ENCODE measurements at places on chromosomes 4 and X. TPM values are rescaled to one million over a fixed set of nuclear protein-coding genes. Genes with fewer than 3 reads are reported as not detected.
A peak's percentile ranks its signal among the peaks of the same experiment; 100 is the strongest.

Gene F8A3
- total RNA-seq: not detected

Gene DCX
- total RNA-seq: not detected

Gene ADGRL3
- total RNA-seq: not detected

Gene VCX2
- not detected for total RNA-seq

Gene GIMD1
- total RNA-seq: not detected

Gene HHIP
- not detected for total RNA-seq

Gene TMSB15B
- total RNA-seq: 8.1 TPM

Gene TRIML2
- not detected for total RNA-seq

Gene AFF2
- 0.95 TPM for total RNA-seq

Gene CCDC110
- total RNA-seq: 0.47 TPM

GRCh38 chr4:183986971-183987946, 82.2 kb downstream of the STOX2 start:
- no peak overlapping the region for H3K27ac ChIP-seq
- no peaks in the 10 kb centered on the region for H3K36me3 ChIP-seq
- no peak for DNase-seq
- H3K27me3 ChIP-seq: no peaks in the 10 kb centered on the region
- H3K4me3 ChIP-seq: no peak overlapping the region

- no peaks in the 10 kb centered on the region for H3K4me1 ChIP-seq
- no peaks in the 10 kb centered on the region for H3K27me3 ChIP-seq
- no peaks in the 10 kb centered on the region for H3K36me3 ChIP-seq
- H3K4me3 ChIP-seq: no peak overlapping the region
- H3K27ac ChIP-seq: no peak overlapping the region
- no peak for DNase-seq
Measured at GRCh38 chr4:5517372-5517771, 191.0 kb downstream of the EVC2 start.

GRCh38 chr4:169941141-169941540, 85.1 kb downstream of the MFAP3L start:
- no peak overlapping the region for H3K4me3 ChIP-seq
- no peaks in the 10 kb centered on the region for H3K27me3 ChIP-seq
- no peaks in the 10 kb centered on the region for H3K4me1 ChIP-seq
- no peak overlapping the region for H3K27ac ChIP-seq

DNA sequence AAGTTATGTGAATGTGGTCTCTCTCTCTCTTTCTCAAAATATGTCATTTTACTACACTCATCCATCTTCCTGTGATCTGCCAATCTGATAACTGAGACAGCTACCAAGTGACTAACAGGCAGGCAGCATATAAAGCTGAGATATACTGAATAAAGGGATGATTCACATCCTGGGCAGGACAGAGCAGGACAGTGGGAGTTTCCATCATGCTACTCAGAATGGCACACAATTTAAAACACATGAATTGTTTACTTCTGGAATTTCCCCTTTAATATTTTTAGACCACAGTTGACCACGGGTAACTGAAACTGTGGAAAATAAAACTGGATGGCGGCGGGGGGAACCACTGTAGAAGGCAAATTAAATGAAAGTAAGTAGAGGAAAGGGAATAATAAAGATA, 58.6 kb upstream of the DCTD start:
- H3K27me3 ChIP-seq: peaks cover 17% of the 10 kb centered on the region
- H3K4me1 ChIP-seq: no peaks in the 10 kb centered on the region
- no peaks in the 10 kb centered on the region for H3K36me3 ChIP-seq
- no peak overlapping the region for H3K27ac ChIP-seq
- DNase-seq: no peak

DNA sequence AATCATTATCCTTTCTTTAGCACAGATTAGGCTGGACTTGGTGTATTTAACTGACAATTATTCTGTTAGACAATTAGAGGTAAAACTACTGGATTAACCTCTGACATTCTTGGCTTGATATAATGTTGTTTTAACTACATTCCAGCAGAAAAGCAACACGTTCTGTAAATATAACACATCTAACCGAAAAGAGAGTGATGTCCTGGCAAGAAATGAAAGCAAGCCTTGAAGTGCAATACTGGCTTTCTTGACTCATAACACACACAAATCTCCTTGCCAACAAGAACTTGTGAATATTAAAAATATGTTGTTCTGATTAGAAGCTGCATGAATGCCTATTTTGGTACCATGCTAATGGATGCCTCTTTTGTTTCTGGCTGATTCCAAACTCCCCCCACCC, 76.4 kb downstream of the EFHC2 start:
- H3K36me3 ChIP-seq: no peaks in the 10 kb centered on the region
- no peak overlapping the region for H3K27ac ChIP-seq

DNA sequence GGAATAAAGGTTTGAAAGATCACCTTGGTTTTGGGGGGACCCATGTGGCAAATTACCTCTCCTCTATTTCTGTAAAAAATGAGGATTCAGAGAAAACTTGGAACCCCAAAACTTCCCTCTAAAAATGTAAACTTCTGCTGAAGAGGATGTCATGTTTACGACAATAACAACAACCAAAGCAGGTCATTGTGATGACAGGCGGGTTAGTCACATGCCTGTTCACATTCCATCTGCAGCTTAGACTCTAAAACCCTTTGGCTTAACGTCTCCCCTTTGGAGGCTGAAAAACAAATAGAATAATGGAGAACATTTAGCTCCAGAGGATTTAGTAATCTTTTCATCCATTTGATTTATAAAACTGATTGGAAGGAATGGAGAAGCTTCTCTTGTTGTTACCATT, 75.0 kb upstream of the FAM9C start:
- no peaks in the 10 kb centered on the region for H3K27me3 ChIP-seq
- H3K4me3 ChIP-seq: no peak overlapping the region
- H3K4me1 ChIP-seq: peaks cover 15% of the 10 kb centered on the region
- DNase-seq: no peak

DNA sequence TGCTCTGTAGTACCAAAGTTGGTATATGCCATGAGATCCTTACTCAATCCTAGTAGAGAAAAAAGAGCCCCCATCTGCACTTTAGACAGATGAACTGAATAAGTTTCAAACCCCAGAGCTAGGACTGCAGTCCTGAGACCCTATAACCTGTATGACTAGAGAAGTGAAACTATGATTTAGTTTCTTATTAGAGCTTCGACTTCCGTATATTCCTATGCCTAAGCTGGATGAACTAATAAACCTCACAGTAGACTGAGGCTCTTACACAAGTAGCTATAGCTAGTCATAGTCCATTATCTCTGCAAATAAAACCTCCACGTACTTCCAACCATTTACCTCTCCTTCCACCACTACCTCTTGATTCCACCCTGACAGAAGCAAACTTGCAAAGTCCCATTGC, 6.3 kb upstream of the OTUD4 start:
- no peak for DNase-seq
- H3K36me3 ChIP-seq: no peaks in the 10 kb centered on the region
- H3K4me1 ChIP-seq: no peaks in the 10 kb centered on the region
- H3K27me3 ChIP-seq: no peaks in the 10 kb centered on the region

- no peak overlapping the region for H3K4me3 ChIP-seq
- H3K27me3 ChIP-seq: no peaks in the 10 kb centered on the region
- no peak overlapping the region for H3K27ac ChIP-seq
- H3K4me1 ChIP-seq: no peaks in the 10 kb centered on the region
- no peak for DNase-seq
- H3K36me3 ChIP-seq: no peaks in the 10 kb centered on the region
Measured at GRCh38 chrX:146831994-146832393, 17.4 kb upstream of the CXorf51A start.

DNA sequence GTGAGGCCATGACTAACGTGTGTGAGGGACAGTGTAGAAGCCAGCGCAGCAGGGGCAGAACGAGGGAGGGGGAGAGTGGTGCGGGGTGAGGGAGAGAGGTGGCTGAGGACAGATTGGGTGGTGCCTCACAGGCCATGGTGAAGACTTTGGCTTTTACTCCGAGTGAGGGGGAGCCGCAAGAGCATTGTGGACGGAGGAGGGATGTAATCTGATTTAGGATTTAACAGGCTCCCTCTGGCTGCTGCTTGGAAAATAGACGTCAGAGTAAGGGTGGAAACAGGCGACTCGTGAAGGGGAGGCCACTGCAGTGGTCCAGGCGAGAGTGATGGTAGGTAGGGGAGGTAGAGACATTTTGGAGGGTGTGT, 13.0 kb downstream of the PPP1R3F start:
- no peak overlapping the region for H3K27ac ChIP-seq
- no peak for DNase-seq
- peaks cover 2% of the 10 kb centered on the region for H3K36me3 ChIP-seq
- H3K4me1 ChIP-seq: peaks cover 41% of the 10 kb centered on the region
- H3K4me3 ChIP-seq: no peak overlapping the region

DNA sequence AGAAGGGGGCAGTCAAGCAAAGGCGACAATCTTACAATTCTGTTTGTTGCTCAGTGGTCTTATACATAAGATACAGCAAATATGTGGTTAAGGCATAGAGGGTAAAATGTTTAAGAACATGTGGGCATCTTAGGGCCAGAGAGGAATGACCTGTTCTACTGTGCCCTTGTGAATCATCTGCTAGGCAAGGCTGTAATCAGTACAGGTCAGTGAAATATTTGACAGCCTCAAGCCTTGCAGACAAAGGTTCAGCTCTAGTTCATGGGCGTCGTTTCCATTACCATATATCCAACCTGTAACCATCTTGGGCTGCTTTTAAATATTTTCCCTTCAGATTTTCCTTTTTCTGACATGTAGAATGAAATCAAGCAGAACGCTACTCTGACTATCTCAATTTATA, 37.3 kb downstream of the AGA start:
- no peak overlapping the region for H3K4me3 ChIP-seq
- H3K36me3 ChIP-seq: no peaks in the 10 kb centered on the region
- peaks cover 28% of the 10 kb centered on the region for H3K4me1 ChIP-seq

DNA sequence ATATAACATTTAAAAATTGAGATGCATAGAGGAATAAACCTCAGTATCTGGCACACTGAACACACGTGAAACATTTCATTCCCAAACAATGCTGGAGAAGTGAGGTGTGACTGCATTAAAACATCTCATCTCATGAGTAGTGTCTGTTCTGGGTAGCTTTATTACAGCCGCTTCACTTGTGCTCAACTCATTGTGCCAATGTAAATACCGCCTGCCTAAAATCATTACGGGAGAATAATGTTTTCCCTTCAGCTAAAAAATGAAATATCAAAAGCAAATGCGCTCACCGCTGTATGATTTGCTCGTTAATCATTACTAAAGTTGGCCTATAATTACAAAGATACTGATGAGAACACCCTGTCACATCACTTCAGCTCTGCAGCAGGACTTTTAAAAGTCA, 110.2 kb upstream of the PRPS2 start:
- no peaks in the 10 kb centered on the region for H3K4me1 ChIP-seq
- DNase-seq: no peak
- H3K27me3 ChIP-seq: peaks cover 2% of the 10 kb centered on the region
- no peak overlapping the region for H3K27ac ChIP-seq

GRCh38 chr4:48896845-48897244, 9.7 kb downstream of the OCIAD2 start:
- H3K27me3 ChIP-seq: no peaks in the 10 kb centered on the region
- H3K4me3 ChIP-seq: no peak overlapping the region
- H3K27ac ChIP-seq: no peak overlapping the region
- peaks cover 19% of the 10 kb centered on the region for H3K4me1 ChIP-seq
- H3K36me3 ChIP-seq: peaks cover 86% of the 10 kb centered on the region

DNA sequence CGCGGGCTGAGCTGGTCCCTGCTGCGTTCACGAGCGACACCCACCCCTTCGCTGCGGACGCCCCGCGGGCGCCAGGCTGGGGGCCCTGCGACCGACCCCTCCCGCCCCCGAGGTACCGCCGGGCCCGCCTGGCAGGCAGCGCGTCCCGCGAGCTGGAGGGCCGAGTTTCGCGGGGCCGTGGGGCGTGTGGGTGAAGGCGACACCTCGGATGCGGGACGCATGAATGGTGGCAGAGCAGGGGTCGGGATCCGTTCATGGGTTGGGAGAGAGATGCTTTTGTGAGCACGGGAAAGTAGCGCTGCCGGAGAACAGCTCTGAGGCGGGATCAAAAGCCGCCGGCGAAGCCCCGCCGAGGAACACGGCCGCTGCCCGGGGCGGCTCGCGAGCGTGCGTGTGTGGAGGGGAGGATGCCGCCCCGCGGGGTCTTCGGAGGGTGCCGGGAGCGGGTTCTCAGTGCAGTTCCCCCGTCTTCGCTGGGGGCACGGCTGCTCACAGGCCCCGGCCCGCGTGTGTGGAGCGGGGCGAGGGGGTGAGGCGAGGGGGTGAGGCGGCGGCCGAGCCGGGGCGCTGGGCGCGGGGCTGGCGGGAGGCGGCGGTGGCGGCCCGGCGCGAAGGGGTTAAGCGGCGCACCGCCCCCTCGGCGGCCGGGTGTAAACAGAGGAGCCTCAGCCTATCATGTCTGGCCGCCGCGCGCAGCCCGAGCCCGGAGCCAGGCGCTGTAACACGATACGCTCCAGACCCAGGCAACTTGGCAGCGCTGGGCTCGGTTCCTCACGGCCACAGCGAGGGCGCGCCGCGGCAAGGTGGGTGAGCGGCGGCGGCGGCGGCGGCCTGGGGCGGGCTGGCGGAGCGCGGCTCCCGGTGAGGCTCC, 205.3 kb downstream of the TENM3 start:
- H3K27ac ChIP-seq: no peak overlapping the region
- no peaks in the 10 kb centered on the region for H3K36me3 ChIP-seq
- no peak overlapping the region for H3K4me3 ChIP-seq
- H3K4me1 ChIP-seq: peaks cover 8% of the 10 kb centered on the region
- DNase-seq: no peak
- peaks cover 20% of the 10 kb centered on the region for H3K27me3 ChIP-seq

GRCh38 chr4:165784672-165785071, 88.4 kb upstream of the TLL1 start:
- H3K4me1 ChIP-seq: no peaks in the 10 kb centered on the region
- DNase-seq: no peak
- no peak overlapping the region for H3K4me3 ChIP-seq
- no peak overlapping the region for H3K27ac ChIP-seq
- H3K27me3 ChIP-seq: no peaks in the 10 kb centered on the region

DNA sequence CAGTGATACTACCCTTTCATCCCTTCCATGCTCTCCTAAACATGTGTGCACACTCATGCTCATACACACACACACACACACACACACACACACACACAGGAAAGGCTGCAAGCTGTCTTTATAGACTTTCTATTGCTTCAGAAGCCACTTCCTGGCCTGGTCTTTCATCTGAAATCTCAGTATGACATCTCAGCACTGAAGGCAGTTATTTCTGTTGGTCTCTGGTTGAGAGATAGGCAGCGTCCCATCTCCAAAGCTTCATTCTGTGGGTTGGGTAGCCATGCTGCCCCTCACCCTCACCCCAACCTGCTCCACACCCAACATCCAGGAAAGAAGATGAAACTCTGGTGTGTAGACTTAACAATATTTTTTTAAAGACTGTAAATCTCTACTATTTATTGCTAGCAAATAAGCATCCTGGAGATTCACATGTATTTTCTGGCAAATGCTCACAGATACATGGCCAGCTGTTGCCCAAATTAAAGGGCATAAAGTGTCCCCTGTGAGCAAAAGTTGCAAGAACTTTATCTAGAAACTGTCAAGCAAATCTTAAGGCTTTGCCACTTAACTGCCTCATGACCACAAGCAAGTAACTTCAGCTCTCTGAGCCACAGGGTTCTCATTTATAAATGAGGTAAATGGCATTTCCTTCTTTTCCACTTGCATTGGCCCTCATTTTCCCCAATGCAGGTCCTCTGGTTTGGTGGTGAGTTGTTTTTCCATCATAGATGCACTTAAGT, 189.8 kb upstream of the AFF2 start:
- H3K4me1 ChIP-seq: peaks cover 16% of the 10 kb centered on the region
- no peaks in the 10 kb centered on the region for H3K36me3 ChIP-seq
- H3K27me3 ChIP-seq: no peaks in the 10 kb centered on the region
- peak overlapping the region; percentile 53 for H3K27ac ChIP-seq
- no peak overlapping the region for H3K4me3 ChIP-seq

- H3K27me3 ChIP-seq: no peaks in the 10 kb centered on the region
- no peak overlapping the region for H3K4me3 ChIP-seq
- no peak for DNase-seq
- no peaks in the 10 kb centered on the region for H3K36me3 ChIP-seq
- H3K4me1 ChIP-seq: no peaks in the 10 kb centered on the region
Measured at GRCh38 chrX:73831500-73831899, 268.5 kb downstream of the CHIC1 start.

All from T-cell (primary cell).